CD4-positive, alpha-beta T cell treated with Interleukin-2 at 100 ng/mL for 4 hours (primary cell): ENCODE measurements at places on chromosomes 2 and 18.

- peak; percentile 10 for DNase-seq
Observed at GRCh38 chr18:59142274-59142673, 2.6 kb downstream of the SEC11C start.

GRCh38 chr2:44055229-44055628 is 59.4 kb upstream of the LRPPRC start:
- DNase-seq, result no peak

DNA sequence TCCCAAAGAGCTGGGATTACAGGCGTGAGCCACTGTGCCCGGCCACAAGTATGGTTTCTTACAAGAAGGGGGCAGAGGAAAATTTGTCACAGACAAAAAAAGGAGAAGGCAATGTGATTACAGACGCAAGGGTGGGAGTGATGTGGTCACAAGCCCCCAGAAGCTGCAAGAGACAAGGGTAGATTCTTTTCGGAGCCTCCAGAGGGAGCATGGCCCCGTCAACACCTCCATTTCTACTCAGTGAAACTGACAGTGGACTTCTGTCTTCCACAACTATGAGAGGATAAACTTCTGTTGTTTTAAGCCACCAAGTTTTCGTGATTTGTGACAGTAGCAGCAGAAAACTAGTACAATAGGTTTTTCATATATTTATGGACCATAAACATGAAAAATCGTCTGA is 2.1 kb upstream of the TCF7L1 start:
- DNase-seq, result no peak

DNA sequence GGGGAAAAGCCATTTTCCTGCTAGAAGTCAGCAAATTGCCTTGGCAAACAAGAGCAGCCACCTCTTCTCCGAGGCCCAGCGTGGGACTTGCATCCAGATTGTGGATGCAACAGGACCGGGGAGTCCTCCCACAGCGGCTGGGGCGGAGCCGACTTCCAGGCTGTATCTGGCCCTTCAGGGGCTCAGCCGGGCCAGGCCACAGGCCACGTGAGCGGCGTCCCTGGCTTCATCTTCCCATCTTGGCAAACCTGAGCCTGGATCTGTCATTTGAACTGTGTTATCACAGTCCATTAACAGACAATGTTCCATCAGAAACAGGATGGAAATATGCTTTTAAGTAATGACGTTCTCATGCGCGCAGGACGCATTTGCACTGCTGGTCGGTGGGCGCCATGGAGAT is 483.5 kb upstream of the SALL3 start:
- DNase-seq, result no peak

- DNase-seq, result no peak
Observed at GRCh38 chr2:100247256-100248043, 74.9 kb downstream of the LONRF2 start.

DNA sequence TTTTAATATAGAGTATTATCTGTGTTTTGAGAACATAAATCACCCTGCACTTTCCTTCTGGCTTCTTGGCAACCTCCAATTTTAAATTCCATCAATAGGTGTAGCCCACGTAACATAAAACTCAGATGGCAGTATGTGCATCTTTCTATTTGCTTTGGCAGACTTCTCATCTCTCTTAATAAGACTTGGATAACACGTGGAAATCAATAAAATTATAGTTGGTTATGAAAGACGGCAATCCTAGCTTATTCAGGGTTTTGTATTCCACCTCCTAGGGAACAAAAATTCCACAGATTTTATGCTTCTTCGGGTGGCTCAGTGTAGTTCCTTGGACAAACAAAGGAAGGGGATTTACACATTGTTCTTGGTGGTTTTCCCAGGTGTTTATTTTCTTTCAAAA is 299.3 kb downstream of the RND3 start:
- DNase-seq, result no peak

DNA sequence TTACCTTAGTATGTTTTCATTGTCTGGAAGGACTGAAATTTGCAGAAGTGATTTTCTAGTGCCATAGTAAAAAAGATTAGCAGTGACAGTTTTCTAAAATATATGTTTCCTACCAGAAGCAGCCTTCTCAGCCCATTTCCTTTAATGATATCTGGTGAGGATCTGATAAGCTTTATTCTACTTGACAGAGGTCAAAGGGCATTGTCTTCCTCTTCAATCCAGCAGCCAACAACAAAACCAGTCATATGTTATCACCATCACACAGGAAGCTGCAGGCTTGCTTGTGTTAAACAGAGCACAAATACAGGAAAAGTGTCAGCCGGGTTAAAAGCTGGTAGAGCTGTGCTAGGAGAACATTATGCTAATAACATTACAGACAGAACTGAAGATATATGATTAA is 35.6 kb upstream of the ZSWIM2 start:
- DNase-seq, result no peak

DNA sequence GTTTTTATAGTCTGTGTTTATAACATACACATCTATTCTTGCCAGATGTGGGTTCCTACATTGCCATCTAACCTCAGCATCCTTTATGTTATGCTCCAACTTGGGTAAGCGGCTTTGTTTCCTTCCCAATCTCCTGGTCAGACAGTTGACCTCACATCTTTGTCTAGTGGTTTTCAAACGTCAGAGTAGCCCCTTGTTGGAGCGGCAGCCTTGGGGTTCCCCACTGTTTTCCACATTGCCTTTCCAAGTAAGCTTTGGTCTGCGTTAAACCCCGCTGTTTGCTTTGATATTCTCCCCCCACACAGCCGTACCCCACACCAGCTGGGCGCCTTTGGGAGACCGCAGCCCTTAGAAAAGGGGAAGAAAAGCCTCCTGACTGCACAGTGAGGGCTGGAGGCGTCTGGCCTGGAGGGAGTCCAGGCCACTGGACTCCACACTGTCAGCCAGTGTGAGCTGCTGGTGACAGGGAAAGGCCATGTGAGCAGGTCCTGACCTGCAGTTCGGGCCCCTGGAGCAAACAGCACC is 83.3 kb downstream of the MALT1 start:
- no peak for DNase-seq

DNA sequence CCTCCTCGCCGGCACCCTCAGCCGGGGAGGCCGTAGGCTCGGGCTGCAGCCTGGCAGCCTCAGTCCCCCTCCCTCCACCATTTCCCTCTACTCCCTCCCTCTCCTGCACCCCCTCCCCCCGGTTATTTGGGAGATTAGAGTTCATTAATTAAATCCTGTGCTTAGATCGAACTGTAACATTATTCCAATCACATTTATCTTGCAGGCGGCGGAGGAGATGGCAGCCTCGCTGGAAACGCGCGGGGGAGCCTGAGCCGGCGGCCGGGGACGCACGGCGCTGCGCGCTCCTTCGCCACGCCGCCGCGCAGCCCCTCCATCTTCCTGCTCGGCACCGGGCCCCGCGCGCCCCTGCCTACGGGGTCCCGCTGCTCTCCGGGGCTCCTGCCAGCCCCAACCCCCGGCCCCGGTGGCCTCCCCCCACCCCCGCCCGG is at the start of gene ST8SIA3:
ST8SIA3 (plus strand) TSS at position 287 of the 431 bp plus-strand sequence. CDS start 290 bp downstream, outside the sequence.
- no peak for DNase-seq

GRCh38 chr18:46542545-46542944 is 114.5 kb downstream of the LOXHD1 start:
- no peak for DNase-seq

DNA sequence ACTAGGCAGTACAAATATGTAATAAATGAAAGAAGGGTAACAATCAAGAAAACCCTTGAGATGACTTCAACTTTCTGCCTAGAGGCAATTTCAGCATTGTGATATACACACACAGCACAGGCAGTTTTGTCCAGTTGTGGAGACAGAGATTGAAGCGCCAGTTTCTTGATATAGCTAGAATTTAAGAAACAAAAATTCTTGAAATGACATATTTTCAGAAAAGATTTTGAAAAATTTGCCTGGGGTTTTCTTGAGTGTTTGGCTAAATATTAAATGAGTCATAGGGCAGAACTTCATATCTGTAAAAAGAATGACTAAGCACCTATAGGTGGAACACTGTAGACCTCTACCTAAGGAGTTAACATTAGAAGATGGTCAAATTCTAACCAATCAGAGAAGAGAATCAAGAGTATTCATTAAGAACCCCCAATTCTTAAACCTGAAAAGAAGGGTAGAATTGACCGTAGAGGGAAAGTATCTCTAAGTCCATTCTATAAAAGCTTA is 1266.8 kb upstream of the TMEFF2 start:
- DNase-seq, result no peak

DNA sequence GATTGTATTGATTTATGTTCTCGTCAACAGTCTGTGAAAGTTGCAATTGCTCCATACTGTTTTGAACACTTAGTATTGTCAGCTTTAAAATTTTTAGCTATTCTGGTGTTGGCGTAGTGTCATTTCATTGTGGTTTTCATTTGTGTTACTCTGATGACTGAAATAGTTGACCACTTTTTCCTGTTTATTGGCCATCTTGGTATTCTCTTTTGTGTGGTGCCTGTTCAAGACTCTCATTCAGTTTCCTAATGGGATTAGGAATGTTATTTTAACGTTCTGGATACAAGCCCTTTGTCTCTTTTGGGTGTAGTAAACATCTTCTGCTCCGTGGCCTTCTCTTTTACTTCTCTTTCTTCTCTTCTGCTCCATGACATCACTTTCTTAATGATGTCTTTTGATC is 82.7 kb upstream of the SMAD2 start:
- no peak for DNase-seq

GRCh38 chr2:44836916-44837315 is 104.6 kb upstream of the SIX3 start:
- DNase-seq, result no peak

- no peak for DNase-seq
Observed at GRCh38 chr2:66575625-66576310, 140.8 kb downstream of the MEIS1 start.

DNA sequence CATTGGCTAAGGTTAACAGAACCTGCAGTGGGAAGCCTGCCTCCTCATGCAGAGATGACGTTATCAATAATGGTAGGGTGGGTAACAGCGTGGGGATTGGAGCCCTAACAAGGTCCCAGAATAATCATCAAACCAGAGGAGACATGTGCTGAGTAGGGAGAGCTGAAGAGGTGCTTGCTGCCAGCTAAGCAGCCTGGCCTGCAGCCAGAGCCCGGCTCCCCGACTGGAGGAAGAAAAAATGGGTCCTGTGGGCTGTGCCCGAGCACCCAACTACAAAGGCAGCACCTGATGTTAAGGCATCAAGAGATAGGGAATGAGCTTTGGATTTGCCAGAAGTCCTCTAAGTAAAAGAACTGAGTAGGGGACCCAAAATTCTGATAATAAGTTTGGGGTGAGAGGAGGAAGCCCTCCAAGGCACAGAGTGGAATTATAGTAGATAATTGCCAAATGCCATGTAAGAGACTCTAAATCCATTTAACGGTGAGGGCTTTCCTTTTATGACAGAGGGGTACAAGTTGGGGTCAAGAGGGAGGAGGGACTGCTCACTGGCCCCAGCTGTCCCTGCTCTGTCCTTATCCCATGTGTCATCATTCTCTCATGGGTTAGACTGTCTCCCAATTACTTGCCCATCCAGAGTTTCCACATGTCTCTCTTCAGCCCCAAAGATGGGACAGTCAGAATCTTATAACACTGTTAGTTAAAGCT is 156.1 kb downstream of the ANTXR1 start:
- no peak for DNase-seq

- DNase-seq, result no peak
Observed at GRCh38 chr2:224221455-224221913, 180.4 kb downstream of the FAM124B start.

DNA sequence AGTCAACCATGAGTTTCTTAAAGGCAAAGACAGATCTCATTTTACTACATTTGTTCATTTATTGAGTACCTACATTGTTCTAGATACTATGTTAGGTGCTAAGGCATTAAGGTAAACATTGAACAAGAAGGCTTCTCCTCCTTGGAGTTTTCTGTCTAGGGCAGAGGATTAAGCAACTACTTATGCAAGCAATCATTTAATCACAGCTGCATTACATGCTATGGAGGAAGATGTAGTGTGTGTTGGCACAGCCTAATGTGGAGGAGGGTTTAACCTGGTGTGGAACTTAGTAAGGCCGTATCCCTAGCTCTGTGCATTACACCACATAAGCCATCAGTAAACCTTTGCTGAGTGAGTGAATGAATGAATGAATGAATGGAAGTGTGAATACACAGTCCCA is 106.5 kb upstream of the MAP3K20 start:
- no peak for DNase-seq

- DNase-seq, result no peak
Observed at GRCh38 chr18:6886797-6887330, 157.3 kb downstream of the ARHGAP28 start.

DNA sequence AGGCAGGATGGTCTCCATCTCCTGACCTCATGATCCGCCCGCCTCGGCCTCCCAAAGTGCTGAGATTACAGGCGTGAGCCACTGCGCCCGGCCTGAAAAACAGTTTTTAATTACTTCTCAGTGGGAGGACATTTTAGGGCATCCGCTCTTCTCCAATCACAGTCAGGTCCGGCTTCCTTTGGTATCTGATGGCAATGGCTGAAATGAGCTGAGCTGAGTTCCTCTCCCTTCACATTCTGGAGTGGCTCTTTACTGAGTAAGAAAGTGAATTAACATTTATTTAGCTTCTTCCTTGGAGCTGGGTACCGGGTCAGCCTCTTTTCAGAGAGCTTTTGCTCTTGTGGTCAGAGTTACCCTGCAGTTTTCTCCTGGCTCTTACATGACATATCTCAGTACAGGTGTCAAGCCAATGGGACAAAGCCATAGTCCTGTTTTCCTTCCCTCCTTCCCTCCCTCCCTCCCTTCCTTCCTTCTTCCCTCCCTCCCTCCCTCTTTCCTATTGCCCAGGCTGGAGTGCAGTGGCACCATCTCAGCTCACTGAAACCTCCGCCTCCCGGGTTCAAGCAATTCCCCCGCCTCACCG is 1.1 kb upstream of the TTC27 start:
- DNase-seq, result no peak

GRCh38 chr18:21496277-21496835 is 104.1 kb downstream of the ESCO1 start:
- DNase-seq, result no peak

DNA sequence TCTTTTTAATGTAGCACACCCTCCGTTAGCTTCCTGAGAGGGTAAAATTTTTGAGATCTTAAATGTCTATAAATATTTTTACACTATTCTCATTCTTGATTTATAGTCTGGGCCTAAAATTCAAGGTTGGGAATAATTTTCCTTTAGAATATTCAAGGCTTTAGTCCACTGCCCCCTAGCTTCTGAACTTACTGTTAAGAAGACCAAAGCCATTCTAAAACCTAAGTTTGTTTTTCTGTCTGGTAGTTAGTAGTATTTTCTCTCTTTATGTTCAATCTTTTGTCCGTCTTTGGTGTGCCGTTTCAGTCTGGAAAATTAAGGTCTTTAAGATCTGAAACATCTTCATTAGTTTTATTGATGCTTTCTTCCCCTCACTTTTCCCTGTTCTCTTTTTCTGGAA is 14.5 kb downstream of the OSBPL6 start:
- DNase-seq, result no peak

DNA sequence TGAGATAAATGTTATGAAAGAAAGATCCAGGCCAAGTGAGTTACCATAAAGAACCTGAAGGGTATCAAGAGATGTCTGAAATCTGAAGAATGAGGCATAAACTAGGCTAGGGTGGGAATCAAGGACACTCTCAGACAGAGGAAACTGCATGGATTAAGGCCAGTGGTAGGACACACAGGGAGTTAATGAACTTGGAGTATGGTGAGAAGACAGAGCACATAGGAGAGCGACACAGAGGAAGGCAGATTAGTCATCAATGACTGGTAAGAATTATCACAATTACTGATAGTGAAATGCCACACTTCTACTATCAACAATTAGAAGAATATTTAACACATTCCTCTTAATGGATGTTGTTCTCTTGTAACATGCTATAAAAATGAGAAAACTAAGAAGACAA is 76.9 kb downstream of the TTC21B start:
- DNase-seq, result no peak

GRCh38 chr2:105320651-105321215 is 8.8 kb downstream of the TGFBRAP1 start:
- DNase-seq, result no peak
